ENCODE measurements at places on chromosomes 1 and 21.

DNA sequence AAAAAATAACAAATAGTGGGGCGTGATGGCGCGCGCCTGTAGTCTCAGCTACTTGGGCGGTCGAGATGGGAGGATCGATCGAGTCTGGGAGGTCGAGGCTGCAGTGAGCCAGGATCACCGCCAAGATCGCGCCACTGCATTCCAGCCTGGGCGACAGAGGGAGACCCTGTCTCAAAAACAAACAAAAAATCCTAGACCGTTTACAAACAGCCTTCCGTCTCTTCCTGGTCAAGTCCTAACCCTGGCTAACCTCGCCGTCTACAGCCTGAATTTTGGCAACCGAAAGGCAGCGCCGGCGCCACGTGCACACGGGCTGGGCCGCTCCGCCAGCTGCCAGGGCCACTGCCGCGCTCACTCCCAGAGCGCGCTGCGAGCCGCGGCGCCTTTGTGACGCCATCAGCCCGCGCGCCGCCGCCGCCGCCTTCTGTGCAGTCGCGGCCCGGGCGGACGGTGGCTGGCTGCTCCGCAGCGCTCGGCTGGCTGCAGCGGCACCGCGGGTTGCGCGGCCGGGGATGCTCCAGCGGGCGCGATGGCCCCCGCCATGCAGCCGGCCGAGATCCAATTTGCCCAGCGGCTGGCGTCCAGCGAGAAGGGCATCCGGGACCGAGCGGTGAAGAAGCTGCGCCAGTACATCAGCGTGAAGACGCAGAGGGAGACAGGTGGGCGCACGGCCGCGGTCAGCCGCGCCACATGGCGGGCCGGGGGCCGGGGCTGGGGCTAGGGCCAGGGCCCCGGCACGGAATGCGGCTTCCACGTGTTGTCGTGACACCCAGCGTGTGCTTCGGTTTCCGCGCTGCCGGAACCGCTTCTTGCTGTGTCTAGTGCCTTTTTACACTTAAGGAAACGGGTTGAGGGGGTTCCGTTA is at the start of the genes HSF2BP and RRP1B:
Gene HSF2BP (minus strand): TSS at position 353 of the 865 bp plus-strand sequence. CDS start 1,392 bp downstream, outside the sequence.
Gene RRP1B (plus strand): TSS at position 425 of the 865 bp plus-strand sequence. CDS start 105 bp downstream, at position 530.
- DNase-seq: peak; percentile 73

- DNase-seq: no peak
Measured at GRCh38 chr1:206872139-206872538, 6.7 kb downstream of the IL20 start.

DNA sequence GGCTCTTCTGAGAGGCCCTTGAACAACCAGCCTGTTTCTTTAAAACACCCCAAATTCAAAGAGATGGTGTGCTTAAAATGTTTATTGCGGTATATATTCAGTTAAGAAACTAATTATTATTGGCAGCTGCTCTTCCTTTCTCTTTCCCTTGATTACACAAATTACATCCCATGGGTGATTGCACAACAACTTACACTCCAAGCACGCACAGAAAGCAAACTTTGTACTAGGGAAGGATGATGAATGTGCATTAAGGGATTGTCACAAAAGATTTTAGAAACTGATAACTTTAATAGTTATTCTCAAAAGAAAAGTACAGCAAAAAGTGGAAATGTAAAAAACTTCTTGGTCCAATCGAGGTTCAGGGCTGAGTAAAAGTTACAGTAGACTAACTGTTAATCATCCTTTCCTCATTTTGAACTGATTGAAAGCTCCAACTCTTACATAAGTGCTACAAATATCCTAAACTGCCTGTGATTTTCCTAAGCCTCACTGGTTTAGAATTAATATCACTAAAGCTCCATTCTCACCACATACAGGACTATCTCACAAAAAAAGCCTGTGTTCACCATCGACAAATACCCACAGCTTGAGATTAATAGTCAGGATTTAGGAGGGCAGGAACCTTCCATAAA is 153.4 kb downstream of the TTLL7 start:
- no peak for DNase-seq

- no peak for DNase-seq
Measured at GRCh38 chr1:40708750-40709099, 17.2 kb downstream of the NFYC start.

- DNase-seq: peak; percentile 65
Measured at GRCh38 chr1:236516929-236517704, 6.7 kb upstream of the LGALS8 start.

- DNase-seq: no peak
Measured at GRCh38 chr1:186535388-186536133, 74.6 kb upstream of the PDC start.

- DNase-seq: no peak
Measured at GRCh38 chr1:75588779-75589475, 22.0 kb downstream of the SLC44A5 start.

DNA sequence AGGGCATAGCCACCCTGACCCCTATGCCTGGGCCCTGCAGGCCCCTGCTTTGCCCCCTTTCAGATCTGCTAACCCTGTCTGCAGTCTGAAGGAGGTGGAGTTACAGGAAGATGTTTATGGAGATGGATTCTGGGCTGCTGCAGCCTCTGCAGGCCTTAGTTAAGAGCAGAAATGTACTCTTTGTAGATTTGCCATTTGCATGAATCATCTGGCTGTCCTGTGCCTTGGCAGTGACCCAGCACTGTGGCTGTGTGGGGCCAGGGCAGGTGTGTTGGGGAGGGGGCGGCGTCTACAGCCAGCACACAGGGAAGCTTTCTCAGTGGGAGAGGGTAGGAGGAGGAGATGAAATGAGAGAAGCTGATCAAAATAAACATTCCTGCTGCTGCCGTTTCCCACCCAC is 867.3 kb downstream of the PLA2G4A start:
- no peak for DNase-seq

GRCh38 chr1:151210830-151211229 is 12.5 kb downstream of the PIP5K1A start:
- DNase-seq: no peak

- no peak for DNase-seq
Measured at GRCh38 chr1:116152577-116152943, 41.4 kb downstream of the MAB21L3 start.

- DNase-seq: no peak
Measured at GRCh38 chr1:227066999-227067398, 126.9 kb downstream of the COQ8A start.

Measured in activated CD4-positive, alpha-beta T cell treated with anti-CD3 and anti-CD28 coated beads, Interleukin-2, amount 10 ng/mL, durations not matched to agents 7 days and 5 days (primary cell).